ENCODE measurements at places on chromosomes 2 and 18.

- DNase-seq = no peak
Observed at GRCh38 chr18:67672155-67672554, 155.6 kb upstream of the DSEL start.

DNA sequence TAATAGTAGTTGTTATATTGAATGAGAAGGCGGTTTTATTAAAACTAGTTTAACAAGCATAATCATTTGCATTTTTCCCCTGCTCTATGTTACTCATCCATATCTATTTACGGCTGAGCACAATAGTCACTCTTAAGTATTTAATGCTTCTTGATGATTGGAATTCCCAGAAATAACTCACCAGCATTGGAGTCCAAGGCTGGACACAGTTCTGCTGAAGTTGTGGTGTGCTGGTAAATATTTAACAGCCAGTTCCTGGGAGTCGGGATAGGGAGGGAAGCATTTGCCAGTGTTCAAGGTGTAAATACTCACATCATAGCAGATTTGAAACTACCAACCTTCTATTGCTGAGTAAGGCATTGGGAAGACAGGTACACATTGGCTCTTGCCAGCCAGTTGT is 315.1 kb downstream of the MTX2 start:
- DNase-seq = no peak

DNA sequence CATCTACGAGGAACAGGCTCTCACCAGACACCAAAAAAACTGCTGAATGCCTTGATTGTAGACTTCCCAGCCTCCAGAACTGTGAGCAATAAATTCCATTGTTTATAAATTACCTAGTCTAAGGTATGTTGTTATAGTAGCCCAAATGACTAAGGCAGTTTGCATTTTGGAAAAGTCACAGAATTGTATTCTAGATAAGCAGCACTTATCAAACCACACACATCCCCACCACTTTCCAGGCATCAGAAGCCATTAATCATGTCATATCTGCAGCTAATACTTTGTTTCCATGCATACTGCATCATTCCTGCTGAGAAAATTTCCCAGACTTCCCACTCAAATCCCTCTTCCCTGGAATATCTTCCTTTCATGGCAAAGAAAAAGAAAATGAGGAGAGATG is 187.2 kb downstream of the INO80D start:
- no peak for DNase-seq

DNA sequence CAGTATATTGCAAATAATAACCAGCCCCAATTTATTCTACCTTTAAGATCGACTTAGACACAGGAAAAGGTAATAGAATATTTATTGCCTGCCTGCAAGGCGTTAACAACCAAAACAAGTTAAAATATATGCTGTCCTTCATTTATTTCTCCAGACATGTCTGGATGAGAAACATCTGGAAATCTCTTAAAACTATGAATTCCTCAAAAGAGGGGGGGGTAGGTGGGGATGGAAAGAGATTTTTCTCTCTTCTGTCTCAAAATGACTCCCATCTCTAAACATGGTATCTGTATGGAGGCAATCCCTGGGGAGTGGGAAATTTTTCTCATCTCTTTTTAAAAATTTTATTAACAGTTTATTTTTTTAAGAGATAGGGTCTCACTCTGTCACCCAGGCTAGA is 113.0 kb downstream of the CDH2 start:
- no peak for DNase-seq

GRCh38 chr2:201233812-201234662 is 26.3 kb upstream of the CASP8 start:
- DNase-seq = no peak

- no peak for DNase-seq
Observed at GRCh38 chr2:227368574-227368973, 10.5 kb downstream of the TM4SF20 start.

DNA sequence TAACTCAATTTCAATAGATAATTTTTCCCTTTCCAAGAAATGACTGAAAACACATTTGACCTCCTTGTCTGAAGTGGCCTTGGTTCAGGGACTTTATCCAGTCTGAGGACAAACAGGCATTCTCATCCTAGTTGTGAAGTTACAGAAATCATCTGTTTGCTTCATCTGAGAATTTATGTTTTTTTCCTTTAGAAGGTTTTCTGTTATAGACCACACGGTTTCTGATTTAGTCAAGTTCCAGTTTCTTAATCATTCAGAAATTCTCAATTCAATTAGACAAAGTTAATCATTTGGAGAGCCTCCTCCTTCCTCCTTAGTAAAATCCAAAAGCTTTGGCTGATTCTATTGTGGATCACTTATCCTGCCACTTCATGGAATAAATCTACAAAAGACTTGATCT is 60.9 kb downstream of the ICOS start:
- no peak for DNase-seq

DNA sequence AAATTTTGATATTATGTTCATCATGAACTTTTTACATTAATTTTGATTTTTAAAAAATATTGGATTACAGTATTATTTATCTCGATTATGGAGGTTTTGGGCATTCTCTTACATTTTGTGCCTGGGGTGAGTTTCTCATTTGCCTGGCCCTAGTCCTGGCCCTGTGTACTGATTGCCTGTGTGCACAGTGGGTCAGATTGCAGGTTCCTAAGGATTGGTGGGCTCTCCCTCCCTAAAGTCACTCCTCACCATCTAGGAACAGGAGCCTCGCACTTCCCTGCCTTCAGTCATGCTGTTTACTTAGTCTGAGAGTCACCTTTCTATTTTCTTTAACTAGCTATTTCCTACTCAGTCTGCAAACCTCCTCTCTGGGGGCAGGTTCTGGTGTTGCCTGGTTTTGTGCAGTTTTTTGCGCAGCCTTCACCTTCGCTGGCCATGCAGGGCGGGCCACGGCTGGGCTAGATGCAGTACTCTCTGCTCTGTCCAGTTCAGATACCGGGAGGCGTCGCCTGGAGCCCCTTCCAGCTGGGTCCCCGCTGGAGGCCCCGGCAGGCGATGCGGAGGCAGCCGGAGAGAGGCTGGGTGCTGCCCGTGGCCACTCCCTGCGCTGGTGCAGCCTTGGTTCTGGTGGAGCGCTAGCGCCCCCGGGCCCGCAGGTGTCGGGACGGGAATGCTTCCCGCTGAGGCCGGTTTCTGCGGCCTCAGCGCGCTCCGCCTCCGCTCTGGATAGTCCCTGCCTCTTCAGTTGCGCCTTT is 23.3 kb upstream of the MC5R start:
- DNase-seq = no peak

DNA sequence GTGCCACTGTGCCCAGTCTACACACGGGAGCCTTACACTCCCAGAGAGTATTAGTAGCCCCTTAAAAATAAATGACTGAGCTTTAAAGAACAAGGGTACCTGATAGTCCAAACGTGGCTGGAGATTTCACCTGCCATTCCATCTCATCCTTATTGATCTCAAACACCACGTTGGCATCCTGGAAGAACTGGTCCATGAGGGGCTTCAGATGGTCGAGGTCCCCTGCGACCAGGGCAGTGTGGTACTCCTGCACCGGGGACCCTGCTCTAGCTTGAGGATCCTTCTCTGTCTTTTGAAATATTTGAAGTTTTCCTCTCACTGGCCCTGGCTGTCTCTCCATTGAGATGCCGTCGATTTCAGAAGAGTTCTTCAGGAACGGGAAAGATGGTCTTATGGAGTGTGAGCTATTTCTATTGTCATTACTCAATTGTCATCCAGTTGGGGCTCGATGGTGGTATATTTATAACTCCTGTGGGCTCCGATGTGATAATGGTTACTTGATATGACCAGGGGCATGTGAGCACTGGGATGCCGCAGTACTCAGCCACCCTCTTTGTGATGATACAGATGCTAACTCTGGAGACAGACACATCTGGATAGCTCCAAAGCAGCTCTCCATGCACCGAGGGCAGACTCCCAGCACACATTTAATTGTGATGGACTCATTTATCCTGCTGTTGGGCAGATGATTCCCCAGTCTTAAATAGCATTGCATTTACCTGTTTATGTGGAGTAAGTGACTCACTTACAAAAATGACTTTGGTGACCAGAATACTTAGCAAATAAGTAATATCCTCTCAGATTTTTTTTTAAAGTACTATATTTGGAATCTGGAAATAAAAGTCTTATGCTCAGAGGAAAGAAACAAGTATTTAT is 22.8 kb downstream of the ASB18 start:
- DNase-seq = no peak

DNA sequence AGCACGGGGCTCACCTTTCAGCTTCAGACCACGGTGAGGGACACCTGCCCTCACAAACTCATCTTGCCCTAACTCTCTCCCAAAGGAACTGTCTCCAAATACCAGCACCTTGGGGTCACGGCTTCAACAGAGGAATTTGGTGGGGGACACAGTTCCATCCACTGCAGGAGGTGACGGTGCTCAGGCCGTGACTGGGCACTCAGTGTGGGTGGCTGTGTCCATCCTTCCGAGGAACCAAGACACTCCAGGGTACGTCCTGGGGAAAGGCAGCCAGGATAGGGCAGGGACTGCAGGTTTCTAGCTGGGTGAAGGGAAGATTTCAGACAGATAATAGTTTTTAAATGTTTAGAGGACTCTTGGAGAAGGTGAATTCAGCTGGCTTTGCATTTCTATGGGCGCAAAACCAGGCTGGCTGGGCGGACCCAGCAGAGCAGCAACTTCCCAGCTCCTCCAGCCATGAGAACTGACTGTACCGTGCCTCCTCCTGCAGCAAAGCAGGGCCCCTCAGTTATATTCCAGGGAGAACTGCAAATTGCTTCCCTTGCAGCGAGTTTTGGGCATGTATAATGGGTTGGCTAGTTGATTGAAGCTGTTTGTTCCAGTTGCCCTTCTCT is 23.9 kb upstream of the ALLC start:
- no peak for DNase-seq

GRCh38 chr2:219661197-219661954 is 33.9 kb downstream of the SLC4A3 start:
- no peak for DNase-seq

GRCh38 chr2:98505971-98506664 is 61.5 kb downstream of the INPP4A start:
- DNase-seq = no peak

GRCh38 chr2:141911485-141912066 is 219.2 kb downstream of the LRP1B start:
- no peak for DNase-seq

- DNase-seq = no peak
Observed at GRCh38 chr2:169114056-169114455, 44.7 kb downstream of the DHRS9 start.

GRCh38 chr2:24881623-24882022 is 38.4 kb downstream of the ADCY3 start:
- no peak for DNase-seq

- DNase-seq = no peak
Observed at GRCh38 chr2:178385595-178386148, 65.3 kb downstream of the PRKRA start.
